ENCODE measurements at places on chromosomes 3 and 15.

GRCh38 chr3:47410801-47411646 is 30.2 kb downstream of the PTPN23 start:
- DNase-seq, result no peak

DNA sequence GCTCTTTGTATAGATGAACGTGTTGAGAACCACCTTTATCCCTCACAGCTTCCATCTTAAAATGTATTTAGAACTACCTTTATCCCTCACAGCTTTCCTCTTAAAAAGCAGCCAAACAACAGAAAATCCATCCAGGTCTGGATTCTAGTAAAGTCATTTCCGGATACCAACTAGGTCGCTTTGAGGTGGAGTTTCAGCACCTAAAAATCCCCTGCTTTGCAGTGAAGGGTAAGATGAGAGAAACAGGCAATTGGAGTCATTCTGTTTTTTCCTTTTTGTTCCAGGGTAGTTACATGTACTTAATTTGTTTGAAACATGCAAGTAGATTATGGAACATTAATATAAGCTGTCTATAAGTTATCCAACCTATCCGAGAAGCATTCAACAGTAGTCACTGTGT is 192.0 kb downstream of the UBE2E2 start:
- DNase-seq, result no peak

DNA sequence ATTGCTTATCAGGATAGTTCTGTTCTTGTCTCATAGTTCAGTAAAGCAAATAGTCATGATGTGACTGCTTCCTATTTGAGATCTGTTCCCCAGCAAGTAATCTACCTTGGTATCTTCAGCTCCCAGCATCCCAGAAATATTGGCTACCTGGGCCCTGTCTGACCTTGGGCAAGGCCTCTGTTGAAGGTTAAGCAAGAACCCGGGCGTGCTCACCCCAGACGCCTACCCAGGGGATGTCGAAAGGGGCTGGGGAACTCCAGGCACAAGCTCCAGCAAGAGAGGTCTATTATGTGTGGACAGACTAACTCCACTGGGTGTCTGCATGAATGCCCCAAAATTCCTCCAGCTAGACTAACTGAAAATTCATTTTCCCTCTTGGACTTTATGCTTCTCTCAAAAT is 37.3 kb upstream of the IGF1R start:
- no peak for DNase-seq

DNA sequence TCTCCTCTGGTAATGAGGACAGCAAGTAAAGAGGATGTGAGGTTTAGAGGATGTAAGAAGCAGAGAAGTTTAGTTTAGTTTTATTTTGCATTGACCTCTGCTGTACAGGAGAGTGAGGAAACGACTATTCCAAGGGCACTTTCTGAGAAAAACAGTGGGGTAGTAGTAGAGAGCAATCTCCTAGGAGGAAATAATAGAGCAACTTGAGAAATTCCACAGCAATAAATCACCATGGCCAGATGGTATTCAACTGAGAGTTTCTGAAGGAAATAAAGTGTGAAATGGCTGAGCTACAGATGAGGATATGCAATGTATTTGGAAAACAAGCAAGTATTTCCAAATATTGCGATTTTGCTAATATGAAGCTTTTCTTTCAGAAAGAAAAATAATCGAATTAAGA is 118.9 kb downstream of the DPH6 start:
- DNase-seq, result no peak

- DNase-seq, result no peak
Observed at GRCh38 chr3:13364602-13365271, 55.4 kb downstream of the NUP210 start.

DNA sequence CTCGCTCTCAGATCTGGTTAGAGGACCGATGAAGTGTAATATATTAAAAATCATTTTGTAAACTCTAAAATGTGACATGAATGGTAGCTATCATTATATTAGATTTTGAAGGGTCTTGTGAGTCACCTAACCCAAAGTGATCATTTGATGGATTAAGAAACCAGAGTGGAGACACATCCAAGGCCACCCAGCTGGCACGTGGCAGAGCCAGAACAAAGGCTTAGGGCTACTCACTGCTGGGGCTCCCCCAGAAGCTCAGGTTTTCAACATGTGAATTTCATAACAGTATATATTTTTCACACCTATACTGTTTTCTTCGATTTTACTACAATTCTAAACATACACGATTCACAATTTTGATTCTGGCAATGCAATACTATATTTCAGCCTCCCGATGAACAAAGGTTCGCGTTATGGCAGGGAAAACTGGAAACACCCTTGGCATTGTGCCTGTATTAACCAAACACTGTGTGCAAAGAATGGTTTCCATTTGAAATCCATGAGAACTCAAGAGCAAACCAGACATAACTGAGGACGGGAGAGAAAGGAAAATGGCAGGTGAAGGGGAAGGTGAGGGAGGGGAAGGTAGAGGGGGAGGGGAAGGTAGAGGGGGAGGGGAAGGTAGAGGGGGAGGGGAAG is 88.9 kb downstream of the ADAMTS17 start:
- no peak for DNase-seq

DNA sequence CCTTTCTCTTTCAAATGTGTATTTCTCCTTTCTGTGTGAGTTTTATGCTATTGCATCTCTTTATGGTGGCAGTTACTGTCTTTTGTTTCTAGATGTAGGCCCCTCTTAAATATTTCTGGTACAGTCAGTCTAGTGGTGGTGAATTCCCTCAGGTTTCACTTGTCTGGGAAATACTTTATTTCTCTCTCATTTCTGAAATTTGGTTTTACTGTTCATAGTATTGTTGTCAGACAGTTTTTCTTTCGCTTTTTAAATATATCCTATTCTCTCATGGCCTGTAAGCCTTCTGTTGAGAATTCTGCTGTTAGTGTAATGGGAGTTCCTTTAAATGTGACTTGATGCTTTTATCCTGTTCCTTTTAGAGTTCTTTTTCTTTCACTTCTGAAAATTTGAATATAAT is 874.0 kb downstream of the PLOD2 start:
- no peak for DNase-seq

- DNase-seq, result no peak
Observed at GRCh38 chr3:158711886-158712285, 20.4 kb downstream of the RARRES1 start.

DNA sequence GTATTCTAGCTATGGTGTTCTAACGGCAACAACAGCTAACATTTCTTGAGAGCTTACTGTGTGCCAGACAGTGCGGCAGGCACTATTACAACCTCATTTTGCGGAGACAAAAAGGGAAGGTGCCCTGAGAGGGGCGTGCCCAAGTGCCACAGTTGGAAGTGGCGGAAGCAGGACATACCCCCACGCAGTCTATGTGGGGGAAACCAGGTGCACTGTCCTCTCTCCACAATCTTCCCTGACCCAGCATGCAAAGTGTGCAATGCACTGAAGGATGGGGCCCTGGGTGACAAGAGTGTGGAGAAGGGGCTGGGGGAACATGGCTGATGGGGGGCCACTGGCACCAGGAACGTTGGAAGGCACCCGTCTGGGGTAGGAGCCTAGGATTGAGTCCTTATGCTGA is 8.6 kb downstream of the ANP32A start:
- DNase-seq, result no peak

GRCh38 chr15:91947683-91948608 is 94.4 kb downstream of the SLCO3A1 start:
- no peak for DNase-seq

DNA sequence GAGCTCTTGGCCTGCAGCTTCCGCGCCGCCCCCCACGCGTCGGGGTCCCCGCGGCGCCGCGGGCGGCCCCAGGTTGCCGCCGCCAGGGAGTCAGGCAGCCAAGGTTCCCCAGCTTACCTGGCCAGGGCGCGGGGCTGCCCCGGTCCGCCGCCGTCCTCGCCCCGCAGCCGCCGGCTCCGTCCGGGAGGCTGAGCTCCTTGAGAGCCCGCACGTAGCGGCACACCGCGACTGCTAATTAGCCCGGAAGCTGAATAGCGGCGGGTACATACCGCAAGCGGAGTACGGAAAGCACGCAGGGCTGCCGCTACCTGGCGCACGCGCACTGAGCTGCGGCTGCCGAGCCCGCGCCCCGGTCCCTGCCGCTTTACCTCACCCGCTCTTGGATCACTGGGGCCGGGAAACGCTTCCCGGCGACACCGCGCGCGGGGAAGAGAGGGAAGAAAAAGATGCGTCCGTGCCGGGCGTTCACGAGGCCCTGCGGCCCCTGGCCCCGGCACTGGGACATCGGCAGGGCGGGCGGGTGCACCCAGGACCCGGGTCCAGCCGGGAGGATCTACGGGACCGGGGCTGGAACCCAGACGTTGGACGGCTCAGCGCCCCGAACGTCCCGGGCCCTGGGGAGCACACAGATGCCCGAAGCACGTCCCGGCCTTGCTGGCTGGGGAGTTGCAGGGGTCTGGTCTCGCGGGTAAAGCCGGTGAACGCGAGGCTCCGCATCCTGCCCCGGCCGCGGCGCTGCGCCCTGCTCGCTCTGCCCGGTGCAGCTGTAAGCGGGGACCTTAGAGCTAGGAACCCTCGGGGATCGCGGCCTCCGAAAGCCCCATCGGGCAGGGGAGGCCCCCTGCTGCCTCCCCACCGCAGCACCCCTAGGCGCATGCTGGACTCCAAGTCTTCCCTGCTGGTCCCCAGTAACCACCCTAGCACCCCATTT is at the start of gene GOLGA8B:
Gene GOLGA8B, minus strand, starts transcription at position 253 of the 931 bp plus-strand sequence. CDS start 47,739 bp downstream, outside the sequence.
- peak; percentile 40 for DNase-seq

- DNase-seq, result no peak
Observed at GRCh38 chr3:57142411-57142723, 22.8 kb downstream of the IL17RD start.

GRCh38 chr3:10322352-10322710 is 1.4 kb upstream of the SEC13 start:
- no peak for DNase-seq

- no peak for DNase-seq
Observed at GRCh38 chr3:47890126-47890827, 87.3 kb downstream of the DHX30 start.

GRCh38 chr15:41669701-41670100 is 9.5 kb downstream of the MGA start:
- no peak for DNase-seq

GRCh38 chr15:42151141-42151561 is 5.3 kb downstream of the PLA2G4F start:
- no peak for DNase-seq

DNA sequence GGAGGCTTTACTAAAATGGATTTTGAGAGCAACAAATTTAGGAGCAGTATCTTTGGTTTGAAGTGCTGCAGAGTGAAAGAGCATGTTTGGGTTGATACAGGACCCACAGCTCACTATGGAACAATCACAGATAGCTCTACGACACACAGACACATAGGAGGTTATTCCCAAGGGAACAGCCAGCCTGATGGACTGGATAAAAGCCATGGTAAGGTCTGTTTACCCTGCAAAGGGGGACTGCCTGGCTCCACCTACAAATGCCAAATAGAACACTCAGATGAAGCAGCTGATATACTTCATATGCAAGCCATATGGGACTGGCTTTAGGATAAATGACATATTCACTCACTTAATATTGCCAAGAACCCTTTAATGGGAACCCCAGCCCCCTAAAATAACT is 75.4 kb downstream of the CDC25A start:
- DNase-seq, result no peak

DNA sequence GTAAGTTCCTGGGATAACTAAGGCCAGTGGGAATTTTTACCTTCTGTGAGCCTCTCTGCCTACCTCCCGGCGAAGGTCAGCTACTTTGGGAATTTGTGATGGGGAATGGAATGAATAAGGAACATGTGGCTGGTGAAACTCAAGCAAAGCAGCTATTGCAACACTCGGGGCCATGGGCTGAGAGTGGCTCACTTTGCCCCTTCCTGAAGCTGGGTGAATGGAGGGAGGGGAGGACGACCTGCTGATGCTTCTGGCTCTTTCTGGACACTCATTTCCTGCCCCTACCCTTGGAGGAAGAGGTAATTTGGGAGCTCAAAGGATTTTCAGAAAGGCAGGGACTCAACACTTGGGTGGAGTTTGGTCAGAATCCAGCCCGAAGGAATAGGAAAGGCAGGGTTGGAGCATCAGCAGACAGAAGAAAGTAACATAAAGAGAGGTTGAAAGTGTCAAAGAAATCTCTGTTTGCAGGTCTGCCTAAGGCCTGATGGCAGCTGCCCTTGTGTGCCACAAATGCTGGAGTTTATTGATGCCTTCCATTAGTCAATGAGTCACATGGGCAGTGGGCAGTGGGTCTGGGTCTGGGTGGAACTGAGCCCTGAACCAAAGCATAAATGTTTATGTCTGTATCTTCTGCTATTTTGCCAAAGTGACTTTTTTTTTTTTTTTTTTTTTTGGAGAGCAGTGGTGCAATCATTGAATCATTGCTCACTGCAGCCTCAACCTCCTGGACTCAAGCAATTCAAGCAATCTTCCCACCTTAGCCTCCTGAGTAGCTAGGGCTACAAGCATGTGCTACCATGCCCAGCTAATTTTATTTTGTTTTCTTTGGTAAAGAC is 12.4 kb downstream of the LAMP3 start:
- DNase-seq, result no peak

DNA sequence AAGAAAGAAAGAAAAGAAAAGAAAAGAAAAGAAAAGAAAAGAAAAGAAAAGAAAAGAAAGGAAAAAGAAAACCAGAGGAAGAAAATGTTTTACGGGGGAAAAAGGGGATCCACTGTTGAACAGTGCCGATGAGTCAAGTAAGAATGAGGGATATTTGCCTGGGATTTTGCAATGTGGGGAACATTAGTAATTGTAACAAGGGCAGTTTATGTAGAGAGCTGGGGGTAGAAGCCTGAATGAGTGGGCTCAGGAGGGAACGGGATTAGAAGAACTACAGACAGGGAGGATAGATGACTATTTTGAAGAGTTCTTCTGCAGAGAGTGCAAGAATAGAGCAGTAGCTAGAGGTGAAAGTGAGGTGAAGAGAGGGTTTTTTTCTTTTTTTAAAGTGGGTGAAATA is 28.7 kb downstream of the GATM start:
- no peak for DNase-seq

DNA sequence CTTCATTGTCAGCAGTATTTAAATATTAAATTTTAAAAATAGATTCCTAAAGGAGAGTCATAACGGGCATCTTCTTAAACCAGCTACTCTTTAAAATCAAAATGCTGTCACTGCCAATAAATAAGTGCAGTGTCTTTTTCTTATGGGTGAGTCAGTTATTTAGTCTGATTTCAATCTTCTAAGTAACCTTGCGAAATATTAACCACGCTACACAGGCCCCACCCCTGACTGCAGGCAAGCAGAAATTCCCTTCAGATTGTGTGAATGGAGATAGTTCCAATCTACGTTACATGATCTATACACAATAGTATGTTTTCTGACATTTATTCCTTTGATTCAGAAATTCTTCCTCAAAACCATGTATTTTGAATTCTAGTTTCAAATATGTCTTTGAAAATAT is 141.5 kb downstream of the GADL1 start:
- no peak for DNase-seq

Data from stimulated activated CD8-positive, alpha-beta memory T cell treated with anti-CD3 and anti-CD28 coated beads, Interleukin-4, amount 100 ng/mL, for 4 hours (primary cell).